ENCODE measurements at places on chromosomes 4 and X. TPM values are rescaled to one million over a fixed set of nuclear protein-coding genes. Genes with fewer than 3 reads are reported as not detected.

Gene GASK1B
- 0.47 TPM for total RNA-seq

Gene TEX11
- not detected for total RNA-seq

Gene NCAPG
- total RNA-seq = 30.1 TPM

Gene IL2RG
- 0.10 TPM for total RNA-seq

Gene NIPAL1
- total RNA-seq = 1.2 TPM

Gene TMEM156
- 23.0 TPM for total RNA-seq

Gene EFHC2
- total RNA-seq = 0.31 TPM
